Sigmoid colon (tissue), 7 donors: ENCODE measurements at places on chromosomes 2 and 18. TPM values are rescaled to one million over a fixed set of nuclear protein-coding genes. Genes with fewer than 3 reads are reported as not detected.

Gene ZNF804A
- total RNA-seq: 0.28 TPM

Gene KCNK3
- total RNA-seq: 12.2 TPM

Gene HS1BP3
- 32.6 TPM for total RNA-seq

- no peak for DNase-seq
Measured at GRCh38 chr2:3075991-3076340, 301.7 kb downstream of the EIPR1 start.
